ENCODE measurements at places on chromosomes 2 and 18.

DNA sequence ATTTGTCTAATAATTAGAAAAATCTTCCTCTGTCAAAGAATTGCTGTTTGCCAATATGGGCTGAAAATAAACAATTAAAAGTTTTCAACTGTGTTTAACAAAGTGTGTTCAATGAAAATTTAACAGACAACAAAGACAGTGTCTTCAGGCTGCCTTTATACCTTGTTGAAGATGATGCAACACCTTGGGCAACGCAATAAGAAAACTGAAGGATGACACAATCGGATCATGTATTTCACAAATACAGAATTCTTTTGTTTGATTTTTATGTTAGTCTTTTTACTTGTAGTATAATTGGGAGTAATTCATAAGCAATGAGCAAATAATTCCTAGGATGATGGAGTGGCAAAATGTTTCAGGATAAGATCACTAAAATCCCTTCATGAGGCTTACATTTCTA, 27.8 kb downstream of the CHN1 start:
- H3K4me1 ChIP-seq, result peaks cover 4% of the 10 kb centered on the region
- no peak overlapping the region for H3K4me3 ChIP-seq
- H3K36me3 ChIP-seq, result no peaks in the 10 kb centered on the region
- no peak overlapping the region for H3K27ac ChIP-seq
- no peak for DNase-seq

GRCh38 chr2:3132966-3133365, 244.7 kb downstream of the EIPR1 start:
- H3K4me3 ChIP-seq, result no peak overlapping the region
- DNase-seq, result no peak
- peaks cover 4% of the 10 kb centered on the region for H3K36me3 ChIP-seq
- no peaks in the 10 kb centered on the region for H3K4me1 ChIP-seq
- H3K27ac ChIP-seq, result no peak overlapping the region

DNA sequence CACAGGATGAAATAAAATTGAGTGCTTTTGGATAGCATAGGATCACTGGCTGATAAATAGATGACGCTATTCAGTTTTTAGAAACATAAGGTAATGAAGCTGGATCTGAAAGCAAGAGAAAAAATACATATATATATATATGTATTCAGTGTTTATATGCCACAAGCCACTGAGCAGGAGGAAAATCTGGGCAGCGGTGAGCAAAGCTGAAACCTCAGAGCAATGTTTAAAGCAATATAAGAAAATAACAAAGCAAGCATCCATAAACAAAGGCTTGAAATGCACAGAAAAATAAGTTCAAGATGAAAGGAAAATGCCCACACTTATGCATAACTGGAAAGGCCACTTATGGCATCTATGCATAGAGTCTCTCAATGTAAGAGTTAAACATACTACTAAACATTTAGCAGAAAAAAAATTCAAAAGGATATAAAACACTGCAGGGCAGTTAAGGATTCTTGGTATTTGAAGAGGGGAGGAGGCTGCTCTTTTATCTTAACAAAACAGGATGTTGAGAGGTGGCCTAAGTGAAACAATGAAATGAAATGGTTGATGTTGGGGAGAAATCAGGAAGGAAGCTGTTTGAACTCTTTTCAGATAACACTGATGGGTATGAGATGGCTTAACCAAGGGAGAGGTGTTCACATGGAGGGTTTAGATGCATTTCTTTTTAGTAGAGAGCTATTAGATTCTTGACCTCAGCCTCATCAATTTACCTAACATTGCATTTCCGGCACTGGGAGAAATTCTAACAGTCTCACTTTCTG, 129.1 kb downstream of the ARHGAP15 start:
- peak overlapping the region; percentile 93 for H3K27ac ChIP-seq
- H3K4me3 ChIP-seq, result peak overlapping the region; percentile 60
- no peak for DNase-seq
- H3K27me3 ChIP-seq, result no peaks in the 10 kb centered on the region

GRCh38 chr2:98753801-98754200, 22.9 kb upstream of the MGAT4A start:
- DNase-seq, result no peak
- H3K4me1 ChIP-seq, result peaks cover 27% of the 10 kb centered on the region
- no peaks in the 10 kb centered on the region for H3K27me3 ChIP-seq
- no peak overlapping the region for H3K27ac ChIP-seq

- no peak for DNase-seq
- no peaks in the 10 kb centered on the region for H3K4me1 ChIP-seq
- H3K27me3 ChIP-seq, result no peaks in the 10 kb centered on the region
- no peak overlapping the region for H3K4me3 ChIP-seq
- no peak overlapping the region for H3K27ac ChIP-seq
Observed at GRCh38 chr2:141508806-141509595, 621.8 kb downstream of the LRP1B start.

DNA sequence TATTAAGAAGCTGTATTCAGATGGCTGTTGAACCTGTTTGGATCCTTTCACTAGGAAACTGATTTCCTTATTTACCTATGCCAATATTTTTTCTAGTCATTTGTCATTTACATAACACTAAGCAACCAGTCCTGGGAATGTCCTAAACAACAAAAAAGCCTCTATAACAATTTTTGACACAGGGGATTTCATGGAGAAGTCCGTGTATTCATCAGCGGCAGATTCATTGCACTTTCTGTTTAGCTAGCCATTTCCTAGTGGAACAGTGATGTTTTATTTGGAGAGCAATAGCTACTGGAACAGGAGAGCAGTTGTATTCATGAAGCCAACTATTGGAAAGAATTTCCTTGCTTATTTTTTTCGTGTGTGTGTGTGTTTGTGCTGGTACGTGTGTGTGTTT, 604.3 kb upstream of the POU3F3 start:
- no peak for DNase-seq
- H3K36me3 ChIP-seq, result no peaks in the 10 kb centered on the region
- H3K4me3 ChIP-seq, result no peak overlapping the region
- H3K4me1 ChIP-seq, result no peaks in the 10 kb centered on the region
- no peaks in the 10 kb centered on the region for H3K27me3 ChIP-seq

GRCh38 chr2:68185541-68186164, 28.0 kb downstream of the PNO1 start:
- H3K4me1 ChIP-seq, result peaks cover 22% of the 10 kb centered on the region
- peak overlapping the region; percentile 4 for H3K27ac ChIP-seq
- H3K36me3 ChIP-seq, result peaks cover 17% of the 10 kb centered on the region

- no peak overlapping the region for H3K4me3 ChIP-seq
- H3K27ac ChIP-seq, result no peak overlapping the region
- peaks cover under 1% of the 10 kb centered on the region for H3K4me1 ChIP-seq
- no peaks in the 10 kb centered on the region for H3K27me3 ChIP-seq
- no peak for DNase-seq
Observed at GRCh38 chr2:119688616-119689015, 9.6 kb downstream of the TMEM177 start.

DNA sequence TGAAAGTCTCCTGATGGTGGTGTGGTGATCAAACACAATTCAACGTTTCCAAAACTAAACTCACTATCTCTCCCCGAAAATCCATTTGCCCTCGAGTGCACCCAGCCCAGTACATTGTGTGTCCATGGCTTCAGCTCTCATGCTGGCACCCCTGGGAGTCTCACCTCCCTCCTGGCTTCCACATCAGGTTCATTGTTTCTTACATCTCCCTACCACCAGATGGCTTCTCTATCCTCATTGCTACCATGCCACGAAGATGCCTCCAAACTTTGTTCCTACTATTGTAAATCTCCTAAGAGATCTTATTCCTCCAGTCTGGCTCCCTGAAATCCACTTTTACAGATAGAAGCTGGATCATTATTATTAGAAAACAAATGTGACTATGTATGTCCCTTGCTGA, 197.0 kb downstream of the MYT1L start:
- no peak overlapping the region for H3K4me3 ChIP-seq
- no peak overlapping the region for H3K27ac ChIP-seq
- no peaks in the 10 kb centered on the region for H3K4me1 ChIP-seq
- DNase-seq, result no peak
- no peaks in the 10 kb centered on the region for H3K36me3 ChIP-seq

Measured in activated naive CD8-positive, alpha-beta T cell treated with anti-CD3 and anti-CD28 coated beads for 36 hours (primary cell).